ENCODE measurements at places on chromosomes 5 and 9.

DNA sequence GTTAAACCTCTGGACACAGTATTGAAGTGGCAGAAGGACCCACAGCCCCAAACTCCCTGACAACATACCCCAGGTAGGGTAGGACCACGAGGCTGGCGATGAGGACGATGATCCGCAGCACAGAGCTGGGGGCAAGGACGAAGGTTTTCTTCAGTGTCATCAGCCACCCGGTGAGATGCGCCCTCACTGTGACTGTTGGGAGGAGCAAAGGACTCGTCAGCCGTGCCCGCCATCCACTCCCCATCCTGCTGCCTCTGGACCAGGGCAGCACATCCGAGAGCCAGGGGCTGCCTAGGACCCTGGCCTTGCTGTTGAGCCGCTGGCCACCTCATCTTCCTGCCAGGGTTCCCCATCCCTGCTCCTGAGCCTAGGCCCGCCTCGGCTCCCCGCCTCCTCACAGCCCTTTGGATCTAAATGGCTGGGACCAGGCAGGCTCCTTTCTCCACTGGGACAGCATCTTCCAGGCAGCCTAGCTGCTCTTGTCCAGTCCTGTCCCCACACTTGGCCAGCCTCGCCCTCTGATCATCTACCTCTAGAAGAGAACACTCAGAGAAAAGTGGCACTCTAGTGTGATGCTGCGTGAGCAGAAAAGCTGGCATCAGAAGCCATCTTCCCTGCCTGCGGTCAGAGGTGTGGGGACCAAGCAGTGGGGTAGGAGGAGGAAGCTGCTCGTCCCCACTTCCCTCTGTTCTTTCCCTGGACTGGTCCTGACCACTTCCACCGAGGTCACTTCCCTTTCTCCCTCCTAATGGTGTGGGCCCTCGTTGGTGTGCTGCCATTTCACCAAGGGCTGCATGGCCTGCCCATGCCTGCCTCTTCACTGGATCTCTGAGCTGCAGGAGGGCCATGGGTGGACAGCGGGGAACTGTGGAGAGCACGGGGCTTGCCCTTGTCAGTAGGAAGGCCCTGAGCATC, 49.2 kb downstream of the OTULIN start:
- DNase-seq: no peak

DNA sequence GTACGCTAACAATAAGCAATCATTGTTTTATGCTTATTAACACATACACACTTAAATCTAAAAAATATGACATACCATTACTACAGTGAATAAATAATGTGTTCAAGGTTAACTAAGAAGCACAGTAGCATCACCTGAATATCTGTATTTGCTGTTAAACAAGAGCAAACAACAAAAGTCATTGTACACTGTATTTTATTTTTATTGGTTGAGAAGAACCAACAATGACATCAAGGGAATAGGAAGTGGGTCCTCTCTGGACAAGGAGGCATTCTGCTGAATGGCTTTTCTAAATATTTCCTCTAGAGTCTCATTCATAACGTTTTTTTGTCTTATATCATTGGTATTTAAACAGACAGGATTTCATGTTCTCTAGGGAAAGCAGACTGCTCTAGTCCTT, 460.4 kb downstream of the CDH9 start:
- DNase-seq: no peak

- DNase-seq: no peak
These were observed 43.8 kb downstream of the UNC5A start for GRCh38 chr5:176854164-176854563.

DNA sequence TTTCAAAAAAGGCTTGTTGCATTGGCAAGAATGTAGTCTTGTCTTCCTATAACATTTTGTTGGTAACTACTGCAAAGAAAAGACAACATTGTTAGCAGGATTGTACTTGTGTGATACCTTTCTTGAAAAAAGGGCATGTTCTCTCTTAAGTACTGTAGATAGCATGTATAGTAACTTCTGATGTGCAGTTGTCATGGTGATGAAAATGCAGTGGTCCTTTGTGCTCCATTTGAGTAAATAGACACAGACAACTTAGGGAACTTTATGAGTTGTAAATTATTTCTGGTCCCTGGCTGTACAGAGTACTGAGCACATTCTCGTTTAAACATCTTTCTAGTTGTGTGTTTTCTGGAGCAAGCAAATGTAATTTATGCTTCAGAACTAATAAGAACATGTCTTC, 103.3 kb downstream of the CD180 start:
- no peak for DNase-seq

DNA sequence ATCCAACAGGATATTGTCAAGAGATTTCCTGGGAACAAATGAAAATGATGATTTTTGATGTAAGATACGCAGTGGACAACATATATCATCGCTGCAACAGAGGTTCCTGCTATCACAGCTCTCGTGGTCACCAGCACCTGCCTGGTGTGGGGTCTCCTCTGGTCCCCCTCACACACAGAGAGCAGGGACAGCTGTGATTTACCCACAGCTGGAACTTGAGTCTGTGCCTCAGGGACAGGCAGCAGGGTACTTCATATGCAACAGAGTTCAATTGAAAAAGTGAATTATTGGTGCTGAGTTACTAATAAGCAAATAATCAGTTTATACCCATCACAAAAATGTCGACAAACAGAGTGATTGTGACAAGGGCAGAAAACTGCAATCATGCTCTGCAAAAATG, 93.4 kb downstream of the LMX1B start:
- no peak for DNase-seq

- DNase-seq: no peak
These were observed 11.2 kb downstream of the UBE2QL1 start for GRCh38 chr5:6459896-6460295.

- DNase-seq: no peak
These were observed 23.1 kb upstream of the AKNA start for GRCh38 chr9:114410910-114411309.

GRCh38 chr5:161547738-161548486, 1.4 kb upstream of the GABRB2 start:
- DNase-seq: no peak

GRCh38 chr9:20030221-20030620, 241.4 kb upstream of the SLC24A2 start:
- DNase-seq: no peak

DNA sequence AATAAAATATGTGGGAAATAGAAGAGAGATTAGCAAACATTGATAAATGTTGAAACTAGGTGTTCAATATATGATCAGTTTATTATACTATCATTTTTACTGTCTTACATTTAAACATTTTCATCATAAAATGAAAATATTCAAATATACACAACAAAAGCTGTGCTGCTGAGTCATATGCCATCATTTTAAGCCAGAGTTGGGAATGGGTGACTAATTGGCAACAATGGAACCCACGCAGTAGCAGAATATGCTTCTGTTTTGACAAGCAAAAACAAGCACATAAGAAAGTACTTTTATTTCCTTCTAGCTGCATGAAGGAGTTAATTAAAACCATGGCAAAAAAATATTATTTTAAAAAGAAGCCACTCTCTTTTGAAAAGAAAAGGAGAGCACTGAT, 340.0 kb upstream of the EDIL3 start:
- DNase-seq: no peak

- no peak for DNase-seq
These were observed 13.4 kb downstream of the ABHD17B start for GRCh38 chr9:71897577-71897976.

GRCh38 chr9:95857124-95857523, 18.4 kb upstream of the ERCC6L2 start:
- no peak for DNase-seq

GRCh38 chr9:125650271-125650737, 56.7 kb downstream of the MAPKAP1 start:
- DNase-seq: no peak

- DNase-seq: no peak
These were observed 45.7 kb upstream of the FAM170A start for GRCh38 chr5:119583684-119584083.

DNA sequence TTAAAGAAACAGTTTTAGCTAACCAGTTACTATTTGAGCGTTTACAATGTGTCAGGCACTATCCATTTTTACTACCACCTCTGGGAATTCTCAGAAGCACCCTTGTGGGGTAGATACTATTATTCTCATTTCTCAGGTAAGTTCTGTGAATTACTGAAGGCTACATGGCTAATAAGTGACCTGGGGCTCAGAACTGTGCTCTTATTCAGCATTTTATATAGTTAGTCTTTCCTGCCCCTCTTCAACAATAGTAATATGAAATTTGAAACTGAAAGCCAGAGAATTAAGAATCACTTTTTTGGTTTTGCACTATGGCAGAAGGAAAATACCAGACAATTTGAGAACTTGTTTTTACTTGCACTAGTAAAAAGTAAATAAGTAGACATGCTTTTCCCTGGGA, 11.8 kb downstream of the ELL2 start:
- no peak for DNase-seq

GRCh38 chr5:172399826-172400225, 54.5 kb downstream of the SH3PXD2B start:
- no peak for DNase-seq

Measured in NK-92 treated with Interleukin-12 subunit alpha and Interleukin-12 subunit beta, amount 100 ng/mL, for 24 hours (cell line).